Glomerular endothelial cell (primary cell): ENCODE measurements at places on chromosomes 11 and 22.

- no peak for DNase-seq
Observed at GRCh38 chr11:64996710-64997380, at the start of gene BATF2. TSS of gene BATF2 (minus strand) at chr11:64996971. CDS start at chr11:64996914, 57 bp downstream.

DNA sequence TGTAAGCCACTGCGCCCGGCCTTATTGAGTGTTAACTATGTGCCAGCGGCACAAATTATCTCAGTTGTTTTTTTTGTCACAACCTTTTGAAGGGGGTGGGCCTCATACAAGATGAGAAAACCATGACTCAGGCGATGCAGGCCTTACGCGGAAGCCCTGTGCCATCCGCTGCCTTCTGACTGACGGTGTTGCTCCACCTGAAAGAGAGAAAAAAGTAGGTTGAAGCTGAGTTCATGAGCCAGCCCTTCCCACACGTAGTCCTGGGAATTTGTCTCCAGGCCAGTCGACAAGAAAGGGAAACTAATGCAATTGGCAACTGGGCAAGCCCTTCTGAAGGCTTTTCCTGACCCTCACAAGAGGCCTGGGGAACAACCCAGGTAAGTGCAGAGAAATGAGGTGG, 96.9 kb upstream of the CRYBB3 start:
- DNase-seq: no peak

GRCh38 chr11:119205080-119205479, 1.1 kb upstream of the CBL start:
- DNase-seq: no peak

GRCh38 chr11:113465786-113466185, 9.4 kb downstream of the DRD2 start:
- no peak for DNase-seq

- peak; percentile 79 for DNase-seq
Observed at GRCh38 chr11:63738720-63739360, 29.7 kb downstream of the ZFTA start.

- no peak for DNase-seq
Observed at GRCh38 chr22:48982321-48982905, 845.3 kb downstream of the BRD1 start.

DNA sequence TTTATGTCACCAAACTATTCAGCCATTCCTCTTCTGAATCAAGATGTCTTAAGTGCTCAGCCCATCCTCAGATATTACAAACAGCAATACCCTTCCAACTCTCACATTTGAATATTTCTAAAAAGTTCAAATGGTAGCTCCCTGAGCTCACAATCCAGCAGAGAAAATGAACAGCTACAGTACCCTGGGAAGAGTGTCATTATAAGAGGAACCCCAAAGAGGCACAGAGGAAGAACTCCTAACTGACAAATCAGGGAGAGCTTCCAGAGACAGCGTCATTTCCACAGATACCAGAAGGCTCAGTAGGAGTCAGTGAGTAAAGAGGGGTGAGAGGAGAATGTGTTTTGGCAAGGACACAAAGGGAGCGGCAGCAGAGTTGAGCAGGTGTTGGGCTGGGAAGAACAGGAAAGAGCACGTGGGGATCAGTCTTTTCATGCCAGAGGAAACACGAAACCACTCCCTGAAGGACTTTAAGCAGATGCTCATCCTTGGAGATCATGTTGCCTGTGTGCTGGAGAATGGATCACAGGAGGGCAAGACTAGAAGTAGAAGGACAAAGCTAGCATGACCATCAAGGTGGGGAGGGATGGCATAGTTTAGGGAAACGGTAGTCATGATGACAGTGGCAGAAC, 4.3 kb downstream of the CLTCL1 start:
- DNase-seq: no peak

GRCh38 chr11:46280706-46281105, 3.2 kb downstream of the CREB3L1 start:
- DNase-seq: no peak

DNA sequence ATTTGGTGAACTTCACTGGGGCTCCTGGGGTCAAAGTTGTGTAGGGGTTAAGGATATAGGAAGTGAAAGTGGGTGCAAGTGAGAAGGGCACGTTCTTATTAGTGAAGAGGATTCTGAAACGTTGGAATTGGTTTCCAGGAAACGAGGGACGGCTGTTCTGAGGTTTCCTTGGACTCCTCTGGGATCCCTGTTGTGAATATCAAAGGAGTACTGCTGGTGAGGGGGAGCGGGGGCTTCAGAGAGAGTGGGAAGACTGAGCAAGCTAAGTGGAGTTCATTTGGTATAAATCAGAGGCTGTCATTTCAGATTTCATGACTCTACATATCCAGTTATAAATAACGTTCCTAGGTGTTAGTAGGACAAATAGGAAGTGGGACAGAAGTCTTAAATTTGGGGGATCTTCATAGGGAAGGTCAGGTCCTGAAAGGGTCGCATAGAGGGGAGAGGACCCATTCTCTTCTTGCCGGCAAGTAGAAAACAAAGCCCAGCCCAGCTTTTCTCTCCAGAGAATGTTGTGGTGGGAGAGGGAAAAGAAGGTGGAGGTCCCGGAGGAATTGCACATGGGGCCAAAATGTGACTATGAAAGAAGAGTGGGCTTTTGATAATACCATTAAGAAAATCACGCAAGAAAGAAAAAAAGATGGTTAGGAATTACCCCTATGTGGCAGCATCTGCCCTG, 1.1 kb upstream of the NELL1 start:
- DNase-seq: no peak

GRCh38 chr22:22848364-22848866, 39.2 kb upstream of the IGLL5 start:
- DNase-seq: no peak

GRCh38 chr11:67440229-67441097, 2.8 kb downstream of the CORO1B start:
- no peak for DNase-seq

DNA sequence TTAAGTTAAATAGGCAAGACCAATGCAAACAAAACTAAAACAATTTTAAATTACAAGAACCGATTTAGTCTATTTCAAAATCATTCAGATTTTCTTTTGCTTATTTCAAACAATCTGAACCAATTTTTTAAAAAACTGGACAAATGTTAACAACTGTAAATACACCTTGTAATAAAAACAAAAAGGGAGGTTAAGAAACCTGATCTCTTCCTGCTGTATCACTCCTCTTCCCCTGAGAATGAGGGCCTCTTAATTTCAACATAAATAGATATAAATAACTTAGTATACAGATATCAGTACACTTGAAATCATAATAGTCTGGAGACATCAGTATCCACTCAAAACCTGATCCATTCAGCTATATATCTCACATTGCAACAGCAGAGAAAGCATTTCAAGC, 346.6 kb downstream of the TTC28 start:
- DNase-seq: no peak

DNA sequence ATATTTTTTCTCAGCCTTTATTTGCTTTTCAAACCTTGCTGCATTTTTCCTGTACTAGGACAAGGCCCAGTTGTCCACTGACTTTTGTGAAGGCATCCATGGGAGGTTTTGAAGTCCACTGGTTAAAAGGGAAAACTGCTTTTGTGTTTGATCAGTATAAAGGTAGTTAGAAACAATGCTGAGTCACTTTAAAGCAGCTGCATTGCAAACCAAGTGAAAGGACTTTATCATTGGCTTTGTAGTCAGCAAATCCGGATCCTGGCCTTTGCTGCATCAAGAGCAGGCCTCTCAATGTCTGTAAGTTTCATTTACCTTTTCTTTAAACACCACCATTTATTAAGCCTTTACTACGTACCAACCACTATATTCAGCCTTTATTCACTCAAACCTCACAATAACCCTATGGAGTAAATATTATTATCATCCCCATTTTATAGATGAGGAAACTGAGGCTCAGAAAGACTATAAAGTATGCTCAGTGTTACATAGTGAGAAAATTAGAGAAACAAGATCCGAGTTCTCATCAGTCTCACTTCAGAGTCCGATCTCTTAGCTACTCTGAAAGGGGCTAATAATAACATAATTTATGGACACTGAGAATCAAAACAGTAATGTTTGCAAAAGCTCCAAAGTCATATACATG, 60.6 kb upstream of the HSD17B12 start:
- DNase-seq: no peak

DNA sequence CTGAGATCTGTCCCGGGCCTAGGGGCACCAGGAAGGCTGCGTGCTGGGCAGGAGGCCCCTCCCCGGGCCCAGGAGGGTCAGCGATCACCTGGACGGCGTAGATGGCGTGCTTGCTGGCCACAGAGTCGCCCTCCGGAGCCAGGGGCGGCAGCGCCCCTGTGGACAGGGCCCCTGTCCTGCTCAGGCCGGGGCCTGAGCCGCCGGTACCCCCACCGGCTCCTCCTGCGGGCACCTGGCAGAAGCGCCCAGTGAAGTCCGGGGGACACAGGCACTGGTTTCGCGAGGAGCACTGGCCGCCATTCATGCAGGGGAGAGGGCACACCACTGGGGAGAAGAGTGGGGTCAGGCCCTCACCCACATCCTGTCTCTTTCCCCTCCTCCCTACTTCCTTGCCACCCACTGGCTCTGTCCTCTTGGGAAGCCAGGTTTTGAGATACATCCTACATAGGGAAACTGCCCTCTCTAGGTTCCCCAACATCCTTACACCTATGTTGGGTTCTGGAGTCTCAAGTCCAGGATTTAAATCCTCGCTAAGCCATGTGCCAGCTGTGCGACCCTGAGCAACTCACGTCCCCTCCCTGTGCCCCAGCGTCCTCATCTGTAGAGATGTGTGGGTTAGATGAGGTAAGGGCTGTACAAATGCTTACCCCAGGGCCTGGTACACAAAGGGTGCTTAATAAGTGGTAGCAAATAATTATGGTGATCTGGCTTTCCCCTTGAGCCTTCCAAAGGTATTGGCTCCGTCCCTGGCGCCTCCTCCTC, 3.9 kb downstream of the LTBP3 start:
- DNase-seq: no peak

GRCh38 chr11:18324381-18324780, 2.0 kb downstream of the GTF2H1 start:
- no peak for DNase-seq

- no peak for DNase-seq
Observed at GRCh38 chr22:38016182-38017151, 32.1 kb upstream of the SOX10 start.
